ENCODE measurements at places on chromosomes 7 and 10.

DNA sequence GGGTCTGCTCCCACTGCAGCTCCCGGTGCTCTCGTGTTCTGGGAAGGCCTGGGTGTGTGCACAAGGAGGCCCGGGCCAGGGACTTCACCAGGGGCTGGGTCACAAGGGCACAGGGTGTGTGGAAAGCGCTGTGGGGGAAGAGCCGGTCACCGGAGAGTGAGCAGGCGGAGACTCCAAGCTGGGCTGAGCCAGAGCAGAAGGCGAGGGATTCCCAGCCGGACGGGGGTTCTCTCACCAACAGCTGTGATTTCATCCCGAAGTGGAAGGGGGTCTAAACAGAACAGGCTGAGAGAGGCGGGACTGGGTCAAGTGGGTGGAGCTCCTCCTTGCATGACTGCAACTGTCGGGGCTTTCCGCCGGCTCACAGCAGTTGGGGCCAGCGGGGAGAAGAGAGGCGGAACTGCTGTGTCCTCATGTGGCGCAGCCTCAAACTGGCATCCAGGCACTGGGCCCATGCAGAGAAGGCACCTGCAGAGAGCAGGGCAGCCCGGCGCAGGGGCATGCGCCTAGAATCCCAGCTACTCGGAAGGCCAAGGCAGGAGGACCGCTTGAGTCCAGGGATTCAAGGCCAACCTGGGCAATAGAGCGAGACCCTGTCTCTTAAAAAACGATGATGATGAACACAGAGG is 7.6 kb upstream of the ORAI2 start:
- DNase-seq, result peak; percentile 45

DNA sequence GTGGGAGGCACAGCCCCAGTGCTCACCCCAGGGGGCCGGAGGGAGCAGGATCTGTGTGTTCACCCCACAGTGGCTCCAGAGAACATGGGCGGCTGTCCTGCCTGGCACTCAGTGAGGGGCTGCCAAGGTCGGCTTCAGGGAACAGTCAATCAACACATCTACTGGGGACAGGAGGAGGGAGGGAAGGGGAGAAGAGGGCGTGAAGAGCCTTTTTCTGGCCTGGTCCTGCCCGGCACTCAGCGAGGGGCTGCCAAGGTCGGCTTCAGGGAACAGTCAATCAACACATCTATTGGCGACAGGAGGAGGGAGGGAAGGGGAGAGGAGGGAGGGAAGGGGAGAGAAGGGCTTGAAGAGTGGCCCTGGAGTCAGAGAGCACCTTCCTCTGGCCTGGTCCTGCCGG is 184.9 kb downstream of the ADARB2 start:
- DNase-seq, result no peak

- DNase-seq, result peak; percentile 19
These were observed 2.3 kb upstream of the SMKR1 start for GRCh38 chr7:129499999-129500398.

DNA sequence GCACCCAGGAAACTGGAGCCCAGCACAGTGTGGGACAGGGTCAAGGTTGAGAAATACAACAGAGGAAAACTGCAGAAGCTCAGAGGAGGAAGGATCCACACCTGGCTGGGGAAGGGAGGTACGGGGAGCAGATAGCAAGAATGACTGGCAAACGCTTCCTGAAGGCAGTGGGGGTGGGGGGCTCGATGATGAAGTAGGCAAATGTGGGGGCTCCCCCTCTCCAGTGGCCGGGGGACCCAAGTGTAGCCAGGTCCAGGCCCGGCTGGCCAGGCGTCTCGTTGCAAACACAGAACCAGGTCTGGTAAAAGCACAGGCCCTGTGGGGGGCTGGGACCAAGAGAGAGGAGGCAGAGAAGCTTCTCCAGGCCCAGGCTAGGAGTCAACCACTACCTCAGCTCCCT is 7.7 kb downstream of the CHST15 start:
- DNase-seq, result no peak

DNA sequence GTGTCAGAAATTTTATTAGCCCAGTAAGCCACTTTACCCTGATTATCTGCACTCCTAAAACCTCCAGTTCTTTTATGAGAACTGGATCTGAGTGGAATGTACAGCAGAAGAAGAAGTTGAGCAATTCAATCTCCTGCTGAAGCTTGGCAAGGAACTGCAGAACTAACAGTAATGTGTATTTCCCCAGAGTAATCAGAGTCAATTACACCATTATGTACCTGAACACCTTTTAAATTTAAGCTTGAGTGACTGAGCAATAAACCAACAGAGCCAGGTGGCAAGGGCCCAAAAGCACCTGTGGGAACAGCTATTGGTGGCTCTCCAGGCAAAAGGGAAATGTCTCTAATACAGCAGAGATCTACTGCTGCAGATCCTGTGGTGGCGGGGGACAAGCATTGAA is 40.1 kb upstream of the AKR1C2 start:
- DNase-seq, result no peak

GRCh38 chr7:5605775-5606634 is 175.5 kb downstream of the RNF216 start:
- no peak for DNase-seq

- DNase-seq, result peak; percentile 9
These were observed 36.7 kb downstream of the SPAM1 start for GRCh38 chr7:123961771-123962170.

DNA sequence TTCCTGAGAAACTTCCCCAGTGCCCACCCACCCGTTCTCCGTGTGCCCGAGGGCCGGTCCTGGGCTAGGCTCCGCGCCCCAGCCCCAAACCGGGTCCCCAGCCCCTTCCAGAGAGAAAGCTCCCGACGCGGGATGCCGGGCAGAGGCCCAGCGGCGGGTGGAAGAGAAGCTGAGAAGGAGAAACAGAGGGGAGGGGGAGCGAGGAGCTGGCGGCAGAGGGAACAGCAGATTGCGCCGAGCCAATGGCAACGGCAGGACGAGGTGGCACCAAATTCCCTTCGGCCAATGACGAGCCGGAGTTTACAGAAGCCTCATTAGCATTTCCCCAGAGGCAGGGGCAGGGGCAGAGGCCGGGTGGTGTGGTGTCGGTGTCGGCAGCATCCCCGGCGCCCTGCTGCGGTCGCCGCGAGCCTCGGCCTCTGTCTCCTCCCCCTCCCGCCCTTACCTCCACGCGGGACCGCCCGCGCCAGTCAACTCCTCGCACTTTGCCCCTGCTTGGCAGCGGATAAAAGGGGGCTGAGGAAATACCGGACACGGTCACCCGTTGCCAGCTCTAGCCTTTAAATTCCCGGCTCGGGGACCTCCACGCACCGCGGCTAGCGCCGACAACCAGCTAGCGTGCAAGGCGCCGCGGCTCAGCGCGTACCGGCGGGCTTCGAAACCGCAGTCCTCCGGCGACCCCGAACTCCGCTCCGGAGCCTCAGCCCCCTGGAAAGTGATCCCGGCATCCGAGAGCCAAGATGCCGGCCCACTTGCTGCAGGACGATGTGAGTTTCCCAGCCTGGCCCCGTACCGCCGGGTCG is at the start of gene SCD:
Gene SCD, plus strand, starts transcription at position 469 of the 803 bp plus-strand sequence. Its CDS starts 272 bp downstream, at position 741.
- peak; percentile 96 for DNase-seq

GRCh38 chr10:28946479-28946878 is 269.2 kb downstream of the BAMBI start:
- DNase-seq, result no peak

DNA sequence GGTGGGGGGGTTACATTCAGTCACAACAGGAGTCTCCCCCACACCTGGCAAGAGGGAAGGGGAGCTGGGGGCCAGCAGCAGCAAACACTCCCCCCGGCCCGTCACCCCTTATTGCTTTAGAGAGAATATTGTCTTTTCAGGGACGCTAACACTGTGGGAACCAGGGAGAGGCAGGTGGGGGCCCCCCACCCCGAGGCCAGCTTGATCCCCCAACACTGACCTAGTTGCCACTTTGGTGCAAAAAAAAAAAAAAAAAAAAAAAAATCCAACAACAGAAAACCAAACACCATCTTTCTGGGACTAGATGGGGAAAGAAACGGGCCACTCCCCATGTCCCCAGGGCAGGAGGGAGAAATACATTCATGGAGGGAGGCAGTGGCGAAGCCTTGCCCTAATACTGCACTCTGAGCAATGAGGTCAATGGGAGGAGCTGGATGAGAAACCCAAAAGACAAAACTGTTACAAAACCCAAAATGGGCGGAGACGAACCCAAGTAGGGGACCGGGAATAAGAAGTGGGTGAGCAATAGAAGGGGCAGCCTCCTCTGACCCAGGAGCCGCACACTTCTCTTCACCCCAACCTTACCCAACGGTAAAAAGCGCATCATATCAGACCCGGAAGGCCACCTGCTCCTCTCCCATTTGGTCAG is 6.5 kb downstream of the GNB2 start:
- no peak for DNase-seq

- no peak for DNase-seq
These were observed 303.9 kb downstream of the FZD1 start for GRCh38 chr7:91568138-91568537.

DNA sequence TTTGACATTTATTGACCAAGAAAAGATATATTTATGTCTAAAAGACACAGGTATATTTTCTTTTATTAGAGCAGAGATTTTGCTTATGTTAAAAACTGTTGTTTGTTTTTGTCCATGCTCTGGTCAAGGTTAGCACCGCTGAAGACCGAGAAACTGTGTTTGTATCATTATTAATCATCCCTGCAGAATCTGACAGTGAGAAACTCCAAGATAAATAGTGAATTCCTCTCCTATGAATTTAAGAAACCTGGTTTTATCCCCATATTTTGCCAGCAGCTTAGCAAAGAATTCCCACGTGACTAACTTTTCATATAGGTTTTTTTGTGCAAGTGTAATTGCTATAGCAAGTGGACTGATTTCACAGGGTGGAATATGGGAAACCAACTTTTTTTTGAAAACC is 77.6 kb downstream of the FRMD4A start:
- no peak for DNase-seq

GRCh38 chr7:107206136-107206535 is 37.3 kb downstream of the HBP1 start:
- DNase-seq, result no peak

- no peak for DNase-seq
These were observed 8.9 kb upstream of the MEST start for GRCh38 chr7:130483031-130483430.

Measured in KBM-7 (cell line).